ENCODE measurements at places on chromosomes 4 and X.

- no peak for DNase-seq
These were observed 137.8 kb downstream of the TBC1D19 start for GRCh38 chr4:26721685-26722084.

- no peak for DNase-seq
These were observed 134.3 kb downstream of the AMELX start for GRCh38 chrX:11427453-11428071.

DNA sequence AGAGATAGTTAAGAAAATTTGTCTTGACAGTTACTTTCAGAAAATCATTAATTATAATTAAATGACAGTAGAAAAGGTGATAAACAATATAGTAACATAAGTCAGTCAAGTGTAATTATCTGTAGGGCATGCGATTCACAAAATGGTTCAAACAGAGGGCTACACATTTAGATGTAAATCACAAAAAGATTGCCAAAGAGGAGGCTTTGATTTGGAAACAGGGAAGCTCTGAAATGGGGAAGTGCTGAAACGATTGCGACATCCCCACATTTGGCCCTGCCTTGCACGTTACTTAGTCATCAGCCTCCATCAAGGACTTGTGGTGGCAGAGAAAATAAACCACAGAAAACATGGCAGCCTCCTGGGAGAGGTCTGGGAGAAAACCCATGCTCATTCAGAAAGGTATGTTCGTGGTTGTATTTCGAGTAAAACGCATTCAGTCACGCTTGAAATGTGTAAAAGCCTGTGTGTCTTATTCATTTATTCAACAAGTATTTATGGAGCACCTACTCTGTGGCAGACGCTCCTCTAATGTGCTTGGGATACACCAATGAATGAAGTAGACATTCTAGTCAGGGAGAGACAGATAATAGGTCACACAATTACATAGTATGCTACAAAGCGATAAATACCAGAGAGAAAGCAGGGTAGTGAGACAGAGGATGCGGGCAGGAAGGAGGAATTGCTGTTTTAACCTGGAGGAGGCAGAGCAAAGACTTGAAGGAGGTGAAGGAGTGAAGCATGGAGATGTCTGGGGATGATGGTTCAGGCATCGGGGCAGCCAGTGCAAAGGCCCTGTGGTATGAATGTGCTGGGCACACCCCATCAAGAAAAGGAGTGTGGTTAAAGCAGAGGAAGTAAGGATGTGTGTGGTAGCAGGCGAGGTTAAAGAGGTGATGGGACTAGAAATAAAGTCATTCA is 7.8 kb downstream of the RBM47 start:
- DNase-seq, result no peak

GRCh38 chr4:15003891-15004738 is 1.8 kb downstream of the CPEB2 start:
- peak; percentile 19 for DNase-seq

DNA sequence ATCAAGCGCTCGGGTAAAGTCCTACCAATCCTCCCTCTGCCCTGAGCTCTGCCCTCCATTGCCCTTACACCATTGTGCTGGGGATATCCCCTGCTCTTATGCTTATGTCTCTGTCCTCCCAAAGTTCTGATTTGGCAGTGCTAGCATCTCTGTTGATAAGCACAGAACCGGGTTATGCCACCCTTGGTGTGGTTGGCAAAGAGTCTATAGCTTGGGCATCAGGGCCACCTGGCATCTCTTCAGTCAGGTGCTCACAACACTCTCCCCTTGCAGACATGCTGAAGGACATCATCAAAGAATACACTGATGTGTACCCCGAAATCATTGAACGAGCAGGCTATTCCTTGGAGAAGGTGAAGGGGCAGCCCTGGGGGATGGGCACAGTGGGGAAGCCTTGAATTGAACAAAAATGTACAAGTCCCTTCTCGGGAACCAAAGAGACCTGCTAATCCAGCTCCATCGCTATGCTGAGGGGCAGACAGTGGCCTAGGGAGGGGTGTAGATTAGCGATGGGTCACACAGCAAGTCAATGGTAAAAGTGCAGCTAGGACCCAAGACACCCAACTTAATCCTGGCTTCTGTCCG is 3.8 kb downstream of the MAGED2 start:
- no peak for DNase-seq

- DNase-seq, result no peak
These were observed 42.8 kb upstream of the PRKG2 start for GRCh38 chr4:81257816-81258215.

DNA sequence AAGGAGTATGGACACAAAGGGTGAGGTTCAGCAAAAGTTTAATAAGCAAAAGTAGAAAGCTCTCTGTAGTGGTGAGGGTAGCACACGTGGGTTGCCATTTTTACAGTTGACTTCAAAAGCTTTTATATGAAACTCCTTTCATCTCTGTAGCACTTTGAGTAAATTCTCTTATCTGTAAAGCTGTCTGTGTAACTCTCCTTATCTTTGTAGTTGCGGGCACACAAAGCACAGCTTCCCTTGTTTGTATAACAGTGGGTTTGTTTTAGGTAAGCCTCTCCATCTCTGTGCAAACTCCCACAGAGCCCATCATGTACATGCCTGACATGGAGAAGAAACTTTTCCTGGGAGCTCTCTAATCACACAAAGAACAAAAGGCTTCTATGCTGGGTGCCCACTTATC is 325.9 kb upstream of the PABPC5 start:
- DNase-seq, result no peak

GRCh38 chrX:130285069-130285620 is 16.4 kb upstream of the ZNF280C start:
- DNase-seq, result no peak

- DNase-seq, result no peak
These were observed 30.4 kb upstream of the PAGE1 start for GRCh38 chrX:49725923-49726904.

DNA sequence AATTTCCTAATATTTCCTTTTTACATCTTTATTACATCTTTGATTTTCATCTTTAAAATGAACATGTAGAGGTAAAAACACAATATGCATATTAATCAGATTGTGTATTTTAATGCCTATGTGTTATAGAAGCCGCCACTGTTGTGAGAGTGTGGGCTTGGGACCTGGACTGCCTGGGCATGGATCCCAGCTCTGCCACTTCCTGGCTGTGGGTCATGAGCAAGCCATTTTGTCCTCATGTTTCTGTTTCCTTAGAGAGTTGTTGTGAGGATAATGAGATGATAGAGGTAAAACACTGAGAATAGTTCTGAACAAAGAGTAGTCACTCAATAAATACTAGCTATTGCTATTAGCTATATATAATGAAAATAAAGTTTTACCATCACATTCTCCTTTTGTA is 38.4 kb upstream of the SCOC start:
- no peak for DNase-seq

DNA sequence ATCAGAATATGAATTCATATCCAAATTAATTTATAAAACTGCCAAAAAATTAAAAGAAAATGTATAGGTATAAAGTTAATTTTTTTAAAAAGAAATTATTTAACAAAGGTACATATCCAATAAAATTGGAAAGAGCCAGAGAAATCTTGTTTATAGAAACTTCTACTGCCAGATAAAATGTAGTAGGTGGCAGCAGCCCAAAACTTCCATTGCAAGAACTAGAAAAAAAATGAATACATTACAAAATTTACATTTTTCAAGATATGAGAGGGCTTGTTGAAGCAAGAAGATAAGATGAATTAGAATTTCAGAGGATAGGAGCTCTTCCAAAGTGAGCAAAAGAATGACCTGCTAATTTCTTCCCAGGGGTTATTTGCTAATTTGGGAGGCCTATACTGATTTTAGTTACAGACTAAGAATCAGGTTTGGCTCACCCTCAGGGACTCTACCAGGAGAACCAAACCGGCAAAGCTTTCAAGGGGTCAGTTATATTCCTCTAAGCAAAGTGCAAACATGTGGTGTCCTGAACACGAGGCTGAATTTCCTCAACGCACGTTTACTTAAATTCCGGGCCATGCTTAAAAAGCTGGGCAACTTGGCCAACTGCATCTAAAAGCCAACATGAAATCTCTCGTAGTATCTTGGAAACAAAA is 17.5 kb downstream of the ANKRD50 start:
- DNase-seq, result no peak

DNA sequence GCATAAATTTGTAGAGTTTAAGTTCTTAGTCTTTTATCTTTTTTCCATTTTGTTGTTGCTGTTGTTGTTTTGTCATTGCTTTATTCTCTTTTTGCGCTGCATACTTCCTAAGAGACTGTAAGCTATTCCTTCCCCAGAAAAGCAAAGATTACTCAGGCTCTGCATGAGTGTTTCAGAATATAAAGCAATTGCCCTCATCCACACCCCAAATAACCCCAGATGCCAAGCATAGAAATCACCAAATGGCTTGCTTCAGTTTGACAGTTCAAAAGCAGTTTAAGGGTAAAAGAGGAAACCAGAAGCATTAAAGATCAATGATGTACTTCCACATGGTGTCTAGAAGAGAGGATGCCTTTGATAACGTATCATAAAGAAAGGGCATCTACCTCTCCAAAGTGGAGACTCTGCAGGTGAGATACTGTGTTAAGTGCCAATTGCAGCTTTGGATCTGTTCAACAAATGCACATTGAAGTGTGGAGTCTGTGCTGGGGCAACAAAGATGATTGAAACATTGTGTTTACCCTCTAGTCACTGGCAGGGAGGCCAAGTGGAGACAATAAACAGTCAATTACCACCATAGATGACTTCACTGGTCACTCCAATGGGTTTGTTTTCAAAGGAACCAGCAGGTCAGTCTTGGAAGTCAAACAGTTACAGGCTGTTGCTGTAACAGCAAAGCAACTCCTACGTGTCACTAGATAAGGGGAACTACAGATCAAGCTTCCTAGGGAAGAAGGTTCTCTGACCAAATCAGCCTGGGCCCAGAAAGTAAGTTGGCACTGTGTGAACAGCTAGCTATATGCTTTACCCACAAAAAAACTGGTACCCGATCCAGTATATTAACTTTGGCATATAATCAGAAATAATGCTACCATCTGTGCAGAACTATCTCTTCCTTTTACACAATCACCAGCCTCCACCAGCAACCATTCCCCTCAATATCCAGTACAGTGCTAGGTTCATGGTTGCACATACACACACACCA is 40.6 kb upstream of the IL21 start:
- DNase-seq, result no peak

GRCh38 chr4:145816091-145816490 is 122.5 kb downstream of the ZNF827 start:
- no peak for DNase-seq

GRCh38 chrX:72576141-72576894 is 3.7 kb upstream of the HDAC8 start:
- DNase-seq, result no peak

GRCh38 chrX:10972706-10973105 is 138.4 kb upstream of the HCCS start:
- DNase-seq, result no peak

DNA sequence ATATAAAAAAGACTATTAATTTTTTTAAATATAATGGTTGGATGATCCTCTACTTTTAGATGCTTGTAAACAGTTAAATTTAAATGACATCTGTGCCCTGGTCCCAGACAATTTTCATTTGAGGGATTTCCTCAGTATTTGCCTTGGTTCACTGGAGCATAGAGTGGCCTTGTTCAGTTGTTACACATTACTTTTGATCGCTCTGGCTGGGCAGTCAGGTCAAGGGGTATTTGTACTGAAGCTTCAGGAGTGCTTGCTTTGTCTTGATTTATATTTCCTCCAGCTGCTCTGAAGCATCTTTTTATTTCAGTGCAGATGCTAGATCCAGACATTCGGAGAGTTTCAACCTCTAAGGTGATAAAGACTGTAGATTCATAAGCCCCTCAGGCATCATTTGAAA is 50.0 kb downstream of the COMMD8 start:
- DNase-seq, result no peak

DNA sequence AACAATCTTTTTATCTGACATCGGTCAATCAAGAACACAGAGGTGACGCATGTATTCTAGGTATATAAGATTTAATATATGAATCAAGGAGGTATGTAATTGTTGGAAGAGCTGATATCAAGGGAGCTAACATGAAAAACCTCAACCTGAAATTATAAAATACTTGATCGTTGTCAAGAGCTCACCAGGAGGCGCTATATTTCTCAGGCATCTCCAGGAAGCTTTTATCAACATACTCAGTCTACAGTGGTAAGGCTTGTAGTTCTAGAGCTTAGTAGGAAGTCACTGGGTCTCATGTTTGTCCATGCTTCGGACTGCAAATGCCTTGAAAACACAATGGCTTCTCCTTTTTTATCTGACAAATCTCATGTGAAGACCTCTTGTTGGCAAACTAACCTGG is 156.1 kb downstream of the GRXCR1 start:
- peak; percentile 5 for DNase-seq

DNA sequence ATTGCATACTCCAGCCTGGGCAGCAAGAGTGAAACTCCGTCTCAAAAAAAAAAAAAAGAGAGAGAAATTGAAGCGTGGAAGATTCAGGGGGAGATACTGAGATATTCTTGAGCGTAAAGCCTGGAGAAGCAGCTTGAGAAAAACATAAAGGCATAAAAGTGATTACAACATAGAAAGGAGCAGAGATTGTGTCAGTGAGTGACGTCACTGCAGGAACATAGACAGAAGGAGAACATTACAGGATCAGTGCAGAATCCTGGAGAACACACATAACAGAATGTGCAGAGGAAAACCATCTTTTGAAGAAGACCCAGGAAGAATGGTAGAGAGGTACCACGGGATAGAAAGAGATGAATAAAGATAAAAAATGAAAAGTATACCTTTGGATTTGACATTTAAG is 147.0 kb downstream of the APBB2 start:
- no peak for DNase-seq

- DNase-seq, result no peak
These were observed 46.4 kb upstream of the ABCG2 start for GRCh38 chr4:88204882-88205281.

- no peak for DNase-seq
These were observed 6.7 kb upstream of the HSD17B10 start for GRCh38 chrX:53440621-53441517.

DNA sequence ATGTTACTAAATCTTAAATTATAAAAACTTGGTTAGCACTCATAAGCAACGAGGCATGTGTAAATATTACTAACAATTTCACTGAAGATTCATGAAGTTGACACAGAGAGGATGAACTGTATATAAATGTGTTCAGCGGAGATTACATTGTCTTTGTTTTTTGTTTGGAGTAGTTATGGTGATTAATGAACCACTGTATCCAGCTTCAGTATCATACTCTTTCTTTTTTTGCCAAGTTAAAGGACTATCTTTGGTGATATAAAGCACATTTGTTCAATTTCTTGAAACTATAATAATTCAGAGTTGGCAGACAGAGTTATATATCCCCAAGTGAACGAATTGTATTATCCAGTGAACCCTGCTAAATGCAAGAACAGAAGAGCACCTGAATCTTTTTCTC is 497.6 kb downstream of the CCSER1 start:
- DNase-seq, result no peak

- no peak for DNase-seq
These were observed 397.4 kb upstream of the ZFP42 start for GRCh38 chr4:187598196-187598595.

GRCh38 chr4:3409571-3410091 is 32.1 kb upstream of the HGFAC start:
- no peak for DNase-seq

- DNase-seq, result no peak
These were observed 2.0 kb upstream of the FHIP1A start for GRCh38 chr4:151407018-151407417.

- no peak for DNase-seq
These were observed 858.4 kb upstream of the POU3F4 start for GRCh38 chrX:82649645-82650044.

- DNase-seq, result no peak
These were observed 30.8 kb upstream of the CYP2U1 start for GRCh38 chr4:107900508-107900907.

GRCh38 chr4:113468165-113469022 is 293.1 kb downstream of the CAMK2D start:
- peak; percentile 7 for DNase-seq

GRCh38 chrX:70336767-70337166 is 46.9 kb downstream of the KIF4A start:
- DNase-seq, result no peak

Measured in HEK293T (cell line).